ENCODE measurements at places on chromosomes 7 and 10. TPM values are rescaled to one million over a fixed set of nuclear protein-coding genes. Genes with fewer than 3 reads are reported as not detected.
A peak's percentile ranks its signal among the peaks of the same experiment; 100 is the strongest.

DNA sequence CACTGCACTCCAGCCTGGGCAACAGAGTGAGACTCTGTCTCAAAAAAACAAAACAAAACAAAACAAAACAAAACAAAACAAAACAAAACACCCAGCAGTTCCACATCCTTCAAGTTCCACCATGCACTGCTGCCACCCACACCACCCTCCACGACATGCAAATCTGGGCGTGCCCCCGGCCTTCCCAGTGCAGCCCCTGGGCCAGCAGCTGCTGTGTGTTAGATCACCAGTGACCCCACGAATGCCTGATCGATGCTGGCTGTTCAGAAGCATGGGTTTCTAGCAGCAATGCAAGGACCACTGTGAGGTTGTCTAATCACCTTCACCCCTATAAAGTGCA lies 36.3 kb downstream of the ELFN1 start:
- no peak for DNase-seq

- no peak for DNase-seq
Observed at GRCh38 chr7:37031571-37032257, 307.4 kb upstream of the AOAH start.

DNA sequence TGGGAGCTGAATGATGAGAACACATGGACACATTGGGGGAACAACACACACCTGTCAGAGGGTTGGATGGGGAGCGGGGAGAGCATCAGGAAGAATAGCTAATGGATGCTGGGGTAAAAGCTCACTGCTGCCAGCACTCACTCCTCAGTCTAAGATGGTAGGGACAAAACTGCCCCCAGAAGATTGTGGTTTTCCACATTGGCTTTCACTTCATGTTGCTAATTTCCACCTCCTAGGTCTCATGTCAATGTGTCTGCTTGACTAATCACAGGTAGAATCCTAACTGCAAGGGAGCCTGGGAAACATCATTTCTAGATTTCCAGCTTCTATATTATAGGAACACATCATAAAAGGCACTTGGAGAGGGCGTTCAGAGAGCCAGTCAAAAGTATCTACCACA lies 22.6 kb downstream of the APBB1IP start:
- no peak for DNase-seq

Gene NEURL1
- polyA plus RNA-seq = 2.4 TPM

GRCh38 chr7:5036446-5036845 lies 9.2 kb upstream of the RBAK start:
- no peak for DNase-seq

GRCh38 chr7:131011976-131012375 lies 278.0 kb upstream of the KLF14 start:
- DNase-seq = no peak

Gene TMEM26
- polyA plus RNA-seq = 9.2 TPM

DNA sequence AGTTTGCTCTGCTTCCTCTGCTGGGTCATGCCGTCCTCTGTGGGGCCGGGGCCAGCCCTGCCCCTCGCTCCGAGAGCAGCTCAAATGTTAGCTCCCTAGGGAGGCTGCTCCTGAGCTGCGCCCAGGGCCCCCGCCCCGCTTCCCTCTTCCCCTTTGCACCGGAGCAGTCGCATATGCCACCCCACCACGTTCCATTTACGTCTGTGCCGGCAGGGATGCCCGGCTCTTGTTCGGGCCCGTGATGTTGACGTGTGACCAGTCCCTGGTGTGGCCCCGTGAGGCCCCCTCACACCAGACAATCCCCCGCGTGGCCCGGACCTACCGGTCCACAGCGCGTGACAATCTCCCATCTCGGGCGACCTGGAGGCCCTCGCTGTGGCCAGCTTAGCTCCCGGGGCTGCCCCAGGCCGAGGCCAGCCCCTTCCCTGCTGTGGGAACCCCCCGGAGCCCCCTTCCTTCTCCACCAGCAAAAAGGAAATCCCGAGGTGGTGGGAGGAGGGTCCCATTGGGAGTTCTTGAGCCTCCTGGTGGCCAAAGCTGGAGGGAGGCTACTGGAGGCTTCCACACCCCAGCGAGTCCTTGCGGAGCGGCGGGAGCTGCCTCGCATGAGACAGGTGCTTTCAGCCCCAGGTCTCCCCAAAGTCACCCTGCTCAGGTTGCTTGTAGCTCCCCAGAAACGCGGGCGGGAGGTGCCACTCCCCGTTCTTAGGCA lies 15.2 kb downstream of the FAM20C start:
- DNase-seq = no peak

Gene MKI67
- 69.6 TPM for polyA plus RNA-seq

Gene MBL2
- polyA plus RNA-seq = not detected

Gene NAT16
- polyA plus RNA-seq = 0.06 TPM

Gene CALD1
- polyA plus RNA-seq = 274 TPM

Gene MYH16
- polyA plus RNA-seq = not detected

DNA sequence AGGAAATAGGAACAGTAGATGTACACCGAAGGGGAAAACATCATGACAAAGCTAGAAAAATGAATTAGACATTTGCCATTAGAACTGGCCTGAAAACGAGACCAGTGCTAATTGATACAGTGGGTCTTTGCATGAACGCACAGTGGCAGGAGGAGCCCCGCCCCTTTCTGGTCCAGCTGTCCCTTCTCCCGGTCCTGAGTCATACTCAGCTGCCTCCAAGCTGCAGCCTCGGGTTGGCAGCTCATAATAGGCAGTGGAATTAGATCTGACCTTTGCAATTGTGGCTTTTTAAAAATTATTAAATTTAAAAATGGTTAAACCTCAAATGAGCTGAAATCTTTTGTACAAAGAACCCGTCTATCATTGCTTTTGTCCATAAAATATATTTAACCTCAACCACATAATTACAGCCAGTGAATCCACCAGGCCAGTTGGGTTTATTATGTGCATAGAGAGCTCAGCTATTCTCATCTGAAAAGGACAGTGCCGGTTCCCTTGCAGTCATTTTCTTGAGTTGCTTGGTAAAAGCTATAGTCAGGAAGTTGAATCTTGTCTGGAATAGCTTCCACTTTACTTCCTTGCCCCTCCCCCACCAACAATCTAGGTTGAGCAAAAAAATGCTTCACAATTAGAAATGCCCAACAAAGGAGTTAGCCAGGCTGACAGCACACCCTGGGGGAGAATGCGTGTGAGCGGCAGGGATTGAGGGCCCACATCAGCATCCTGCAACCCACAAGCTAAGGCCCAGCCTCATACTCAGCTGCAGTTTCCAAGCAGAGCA lies 147.1 kb downstream of the BUB3 start:
- DNase-seq = peak; percentile 37

- no peak for DNase-seq
Observed at GRCh38 chr7:30270921-30271320, 13.5 kb upstream of the ZNRF2 start.

GRCh38 chr7:24732646-24733413 lies 24.4 kb downstream of the GSDME start:
- DNase-seq = no peak

Gene AGAP3
- polyA plus RNA-seq = 72.3 TPM

DNA sequence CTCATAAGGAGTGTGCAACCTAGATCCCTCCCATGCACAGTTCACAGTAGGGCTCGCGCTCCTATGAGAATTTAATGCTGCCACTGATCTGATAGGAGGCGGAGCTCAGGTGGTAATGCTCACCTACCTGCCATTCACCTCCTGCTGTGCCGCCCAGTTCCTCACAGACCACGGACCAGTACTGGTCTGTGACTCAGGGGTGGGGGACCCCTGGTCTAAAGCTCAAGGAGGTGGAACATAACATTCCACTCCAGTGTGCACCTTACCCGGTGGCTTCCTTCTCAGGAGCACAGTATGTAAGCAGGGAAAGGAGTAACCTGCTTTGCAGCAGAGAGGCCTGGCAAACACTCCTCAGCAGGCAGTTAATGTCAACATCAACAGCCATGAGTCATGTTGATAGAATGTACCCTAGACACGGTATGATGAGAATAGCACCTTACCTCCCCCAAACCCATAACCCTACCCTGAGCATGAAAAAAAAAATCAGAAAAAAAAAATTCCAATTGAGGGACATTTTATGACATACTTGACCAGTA lies 273.5 kb downstream of the FGFR2 start:
- DNase-seq = no peak

GRCh38 chr10:4440260-4440659 lies 385.7 kb upstream of the AKR1E2 start:
- no peak for DNase-seq

Gene CYP17A1
- polyA plus RNA-seq = 0.39 TPM

Measured in renal cortex interstitium (tissue), 15 donors.